ENCODE measurements at places on chromosomes 12 and 14.

GRCh38 chr12:115355301-115355700 is 671.3 kb upstream of the TBX3 start:
- no peak for DNase-seq

GRCh38 chr12:115320451-115320850 is 636.5 kb upstream of the TBX3 start:
- DNase-seq = no peak

DNA sequence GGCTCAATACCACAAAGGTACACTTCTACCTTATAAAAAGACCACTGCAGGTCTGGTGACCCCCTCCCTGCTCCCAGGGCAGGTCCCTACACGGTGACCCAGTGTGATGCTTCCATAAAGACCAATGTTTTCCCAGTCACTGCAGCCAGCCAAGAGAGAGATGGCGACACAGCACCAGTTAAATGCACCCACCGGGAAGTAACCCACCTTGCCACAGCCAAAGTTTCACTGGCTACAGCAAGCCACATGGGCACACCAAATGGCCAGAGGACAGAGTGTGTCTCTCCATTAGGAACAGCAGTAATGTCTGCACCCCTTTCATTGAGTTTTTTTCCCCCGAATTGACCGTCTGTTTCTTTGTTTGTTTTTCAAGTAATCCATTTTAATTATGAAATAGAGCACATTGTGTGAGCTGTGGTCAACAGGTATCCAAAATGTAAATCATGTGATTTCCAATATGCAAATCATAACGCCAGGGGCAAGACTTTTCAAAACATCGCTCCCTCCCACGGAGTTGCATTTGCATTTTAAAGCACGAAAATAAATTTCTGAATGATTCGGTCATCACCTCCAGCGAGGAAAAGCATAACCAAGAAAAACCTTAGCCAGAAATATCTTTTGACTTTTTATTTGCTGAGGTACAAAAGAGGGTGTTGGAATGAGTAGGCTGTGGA is 48.9 kb upstream of the EML1 start:
- DNase-seq = no peak

GRCh38 chr12:9147461-9147860 is 31.7 kb upstream of the A2M start:
- no peak for DNase-seq

GRCh38 chr12:26628234-26628633 is 204.8 kb downstream of the ITPR2 start:
- no peak for DNase-seq

- no peak for DNase-seq
These were observed 1354.8 kb downstream of the LRFN5 start for GRCh38 chr14:42961509-42961908.

DNA sequence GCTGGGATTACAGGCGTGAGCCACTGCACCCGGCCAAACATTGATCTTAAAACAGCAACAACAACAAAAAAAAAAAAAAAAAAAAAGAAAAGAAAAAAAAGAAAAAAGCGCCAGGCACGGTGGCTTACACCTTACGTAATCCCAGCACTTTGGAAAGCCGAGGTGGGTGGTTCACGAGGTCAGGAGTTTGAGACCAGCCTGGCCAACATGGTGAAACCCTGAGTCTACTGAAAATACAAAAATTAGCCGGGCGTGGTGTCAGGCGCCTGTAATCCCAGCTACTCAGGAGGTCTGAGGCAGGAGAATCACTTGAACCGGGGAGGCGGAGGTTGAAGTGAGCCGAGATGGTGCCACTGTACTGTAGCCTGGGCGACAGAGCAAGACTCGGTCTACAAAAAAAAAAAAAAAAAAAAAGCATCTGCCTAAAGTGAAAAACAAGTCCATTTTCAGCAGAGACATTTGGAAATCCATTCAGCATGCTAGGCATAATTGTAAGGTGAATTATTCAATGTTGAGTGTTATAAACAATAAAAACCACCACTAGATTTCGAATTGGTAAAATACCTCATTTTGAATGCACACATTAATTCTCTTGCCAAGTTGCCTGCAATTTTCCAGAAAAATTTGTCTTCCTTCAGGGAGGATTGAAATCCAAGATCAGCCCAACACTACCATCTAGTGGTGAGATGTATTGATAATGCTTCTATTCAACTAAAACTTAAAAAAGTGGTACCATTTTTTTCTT is 8.0 kb upstream of the CERS5 start:
- peak; percentile 34 for DNase-seq

DNA sequence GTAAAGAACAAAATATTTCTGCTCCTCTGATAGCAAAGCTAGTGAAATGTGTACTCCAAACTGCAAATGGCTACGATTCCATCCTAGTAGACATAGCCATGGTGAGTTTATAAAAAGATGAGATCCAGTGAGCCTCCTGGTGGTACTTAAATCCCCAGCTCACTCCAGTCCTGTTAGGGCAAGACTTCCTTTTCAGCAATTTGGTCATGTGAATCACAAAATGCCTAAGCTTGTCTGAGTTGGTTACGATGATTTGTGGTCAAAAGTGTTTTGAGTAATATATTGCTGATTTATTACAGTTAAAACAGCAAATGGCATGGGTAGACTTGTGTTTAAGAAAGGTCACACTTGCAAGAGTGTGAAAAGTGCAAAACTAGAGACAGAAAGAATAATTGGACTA is 102.7 kb upstream of the NAV3 start:
- no peak for DNase-seq

DNA sequence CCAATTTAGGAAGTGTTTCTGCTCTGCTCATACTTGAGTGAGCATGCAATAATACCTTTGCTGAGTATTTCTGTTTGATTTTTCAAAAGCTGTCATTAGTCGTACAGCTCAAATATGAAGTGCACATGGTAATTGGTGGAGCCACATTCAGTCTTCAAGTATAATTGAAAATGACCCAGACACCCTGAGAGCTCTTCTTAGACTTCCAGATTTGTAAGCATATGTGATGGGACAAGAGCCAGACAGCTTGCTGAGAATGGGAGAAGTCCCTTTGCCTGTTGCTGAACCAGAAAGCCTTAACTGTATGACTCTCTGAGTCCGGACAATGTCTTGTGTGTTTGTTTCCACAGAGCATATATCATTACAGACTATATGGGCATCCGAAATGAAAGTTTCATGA is 307.3 kb downstream of the TMEM117 start:
- no peak for DNase-seq

DNA sequence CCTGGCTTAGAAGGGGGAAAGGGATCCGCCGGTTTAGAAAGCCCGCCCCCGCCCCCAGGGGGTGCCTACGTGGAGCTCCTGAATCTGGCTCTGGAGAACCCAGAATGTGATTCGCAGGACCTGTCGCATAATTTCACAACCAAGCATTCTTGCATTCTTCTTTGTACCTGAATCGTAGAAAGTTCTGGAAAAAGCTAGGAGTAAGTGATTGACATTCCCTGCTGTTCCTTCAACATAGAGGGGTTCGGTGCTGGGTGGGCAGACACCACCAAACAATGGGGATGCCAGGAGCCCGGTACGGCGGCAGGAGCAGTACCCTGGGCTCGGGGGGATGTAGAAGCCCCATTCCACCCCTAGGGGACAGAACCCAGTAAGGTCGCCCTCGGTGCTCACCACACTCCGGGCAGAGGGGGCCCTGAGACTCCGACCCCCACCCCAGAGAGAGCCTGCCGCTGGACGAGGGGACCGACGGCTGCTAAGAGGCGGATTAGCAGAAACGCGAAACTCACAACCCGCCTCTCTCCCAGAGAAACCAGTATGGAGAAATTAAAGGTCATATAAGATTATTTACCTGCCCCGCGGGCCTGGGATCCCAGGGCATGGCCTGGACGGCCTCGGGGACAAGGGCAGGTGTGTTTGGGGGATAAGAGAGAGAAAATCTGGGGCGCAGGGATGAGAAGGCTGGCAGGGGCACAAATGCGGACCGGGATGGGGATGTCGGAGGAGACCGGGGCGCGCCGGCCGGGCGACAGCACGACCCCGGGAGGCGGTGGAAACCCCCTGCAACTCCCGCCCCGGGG is 520 bp downstream of the CSRP2 start:
- DNase-seq = no peak

DNA sequence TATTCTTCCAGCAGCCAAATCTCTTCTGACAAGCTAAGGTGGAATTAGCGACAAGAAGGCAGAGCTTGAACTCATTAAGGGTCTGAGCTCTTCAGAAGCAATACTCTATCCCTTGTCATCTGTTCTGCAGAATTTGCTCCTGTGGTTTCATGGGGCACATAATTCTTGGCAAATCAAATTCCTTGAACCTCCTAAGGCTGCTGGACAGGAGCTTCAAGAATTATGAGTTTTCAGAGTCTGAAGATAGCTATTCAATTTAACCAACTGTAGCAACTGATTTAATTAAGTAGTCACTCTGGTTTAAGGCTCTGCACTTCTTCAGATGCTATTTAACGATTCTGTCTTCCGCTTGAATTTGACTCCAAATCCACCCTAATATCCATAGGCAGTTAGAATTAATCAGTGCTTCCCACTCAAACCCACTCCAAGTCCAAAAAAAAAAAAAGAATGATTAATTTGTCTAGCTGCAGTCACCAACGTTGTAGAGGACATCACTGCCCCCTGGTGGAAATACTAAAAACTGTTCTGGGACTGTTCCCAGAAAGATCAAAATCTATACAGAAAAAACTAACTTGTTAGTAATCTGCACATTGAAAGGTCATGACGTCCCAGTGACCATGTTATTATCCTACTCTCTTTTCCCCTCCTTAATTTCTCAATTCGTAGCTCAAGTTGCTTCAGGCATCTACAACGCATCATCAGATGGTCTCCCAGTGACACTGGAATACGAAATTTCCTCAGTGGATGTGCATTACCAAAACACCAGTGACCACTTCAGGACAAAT is 169.9 kb downstream of the KIF21A start:
- DNase-seq = peak; percentile 34

GRCh38 chr14:81125536-81125935 is 95.2 kb downstream of the GTF2A1 start:
- no peak for DNase-seq

DNA sequence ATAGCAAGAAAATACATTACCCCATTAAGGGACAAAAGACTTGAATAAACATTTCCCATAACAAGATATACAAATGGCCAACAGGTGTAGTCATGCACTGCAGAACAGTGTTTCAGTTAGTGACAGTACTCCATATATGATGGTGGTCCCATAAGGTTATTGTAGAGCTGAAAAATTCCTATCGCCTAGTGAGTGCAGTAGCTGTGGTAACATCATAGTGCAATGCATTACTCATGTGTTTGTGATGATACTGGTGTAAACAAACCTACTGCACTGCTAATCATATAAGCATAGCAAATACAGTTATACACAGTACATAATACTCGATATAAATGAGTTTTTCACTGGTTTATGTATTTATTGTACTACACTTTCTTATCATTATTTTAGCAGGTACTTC is 168.7 kb downstream of the C12orf75 start:
- DNase-seq = no peak

DNA sequence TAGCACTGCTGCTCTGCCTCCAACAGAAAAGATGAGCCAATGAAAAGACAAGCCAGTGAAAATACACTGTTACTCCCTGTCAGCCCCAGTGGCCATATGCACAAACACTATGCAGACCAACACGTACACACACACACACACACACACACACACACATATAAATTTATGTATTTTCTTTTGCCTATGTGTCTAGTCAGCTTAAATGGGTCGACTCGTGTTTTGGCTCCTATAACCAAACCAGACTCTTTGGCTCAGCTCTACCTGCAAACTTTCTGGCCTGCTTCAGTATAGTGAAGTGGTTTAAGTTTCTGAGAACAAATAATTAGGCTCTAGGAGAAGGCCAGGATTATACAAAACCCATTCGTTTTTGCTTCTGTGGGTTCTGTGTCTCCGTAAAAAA is 30.3 kb upstream of the PMCH start:
- DNase-seq = no peak

DNA sequence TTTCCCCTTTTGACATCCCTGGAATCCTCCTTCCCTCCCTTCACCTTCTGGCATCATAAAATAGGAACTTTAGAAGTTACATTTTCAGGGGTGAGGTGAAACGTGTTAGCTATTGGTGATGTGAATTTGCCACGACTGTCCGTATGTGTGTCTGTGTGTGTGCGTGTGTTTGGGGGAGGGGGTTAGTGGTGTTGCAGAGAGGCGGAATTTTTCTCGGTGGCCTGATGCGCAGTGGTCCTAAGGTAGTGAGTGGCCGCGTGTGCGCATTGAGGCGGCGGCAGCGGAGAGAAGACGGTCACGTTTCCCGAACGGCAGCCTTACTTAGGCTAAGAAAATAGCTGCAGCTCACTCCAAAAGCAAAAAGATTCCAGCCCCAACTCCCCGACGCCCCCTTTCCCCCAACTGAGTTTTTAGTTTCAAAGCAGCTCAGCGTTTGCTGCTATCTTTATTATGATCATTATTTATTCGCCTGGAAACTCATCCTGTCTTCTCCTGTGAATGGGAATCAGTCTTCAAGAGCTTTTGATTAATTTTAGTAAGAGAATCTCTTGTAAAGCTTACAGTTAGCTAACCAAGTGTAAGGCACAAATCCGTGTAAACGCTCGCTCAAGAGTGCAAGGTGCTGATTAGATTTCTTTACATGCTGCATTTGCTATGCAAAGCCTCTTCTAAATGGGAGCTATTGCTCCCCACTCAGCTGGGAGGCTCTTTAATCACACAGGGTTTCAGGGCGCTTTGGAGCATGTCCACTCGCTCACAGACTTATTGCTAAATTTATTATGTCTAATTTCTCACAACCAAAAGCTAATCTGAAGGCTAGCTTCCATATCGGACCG is 4.7 kb downstream of the FLRT2 start:
- no peak for DNase-seq

DNA sequence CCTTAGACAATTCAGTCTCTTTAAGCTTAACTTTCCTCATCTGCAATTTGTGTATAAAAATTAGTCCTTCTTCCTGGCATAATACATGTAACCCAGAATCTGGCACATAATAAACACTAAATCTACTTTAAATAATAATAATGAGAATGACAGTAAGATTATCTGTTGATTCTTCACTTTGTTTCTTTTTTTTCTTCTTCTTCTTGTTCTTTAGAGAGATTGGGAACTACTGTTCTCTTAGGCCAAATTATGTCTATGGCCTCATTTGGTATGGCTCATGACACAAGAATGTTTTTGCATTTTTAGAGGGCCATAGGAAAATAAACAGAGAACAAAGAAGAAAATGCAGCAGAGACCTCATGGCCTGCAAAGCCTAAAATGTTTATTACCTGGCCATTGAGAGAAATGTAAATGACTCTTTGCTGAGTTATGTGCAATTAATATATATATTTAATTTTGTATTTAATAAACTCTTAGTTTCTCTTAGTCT is 275.8 kb downstream of the SLC6A15 start:
- DNase-seq = no peak

DNA sequence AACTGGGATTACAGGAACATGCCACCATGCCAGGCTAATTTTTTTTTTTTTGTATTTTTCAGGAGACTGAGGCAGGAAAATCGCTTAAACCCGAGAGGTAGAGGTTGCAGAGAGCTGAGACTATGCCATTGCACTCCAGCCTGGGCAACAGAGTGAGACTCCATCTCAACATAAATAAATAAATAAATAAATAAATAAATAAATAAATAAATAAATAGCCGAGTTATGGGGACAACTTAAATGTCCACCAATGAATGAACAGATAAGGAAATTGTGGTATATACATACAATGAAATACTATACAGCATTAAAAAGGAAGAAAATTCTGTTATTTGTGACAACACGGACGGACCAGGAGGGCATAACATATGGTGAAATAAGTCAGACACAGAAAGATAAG is 325.7 kb downstream of the NELL2 start:
- DNase-seq = no peak

- DNase-seq = no peak
These were observed 52.3 kb downstream of the SOCS2 start for GRCh38 chr12:93624595-93625294.
